NCI-H2171 treated with DMSO at 0.1 percent for 48 hours (cell line): ENCODE measurements at places on chromosomes 12 and 14.
A peak's percentile ranks its signal among the peaks of the same experiment; 100 is the strongest.

GRCh38 chr12:55820679-55821078 lies 2.8 kb downstream of the ORMDL2 start:
- no peak for DNase-seq

- peak; percentile 72 for DNase-seq
These were observed 1.5 kb downstream of the BMAL2 start for GRCh38 chr12:27334042-27334720.

DNA sequence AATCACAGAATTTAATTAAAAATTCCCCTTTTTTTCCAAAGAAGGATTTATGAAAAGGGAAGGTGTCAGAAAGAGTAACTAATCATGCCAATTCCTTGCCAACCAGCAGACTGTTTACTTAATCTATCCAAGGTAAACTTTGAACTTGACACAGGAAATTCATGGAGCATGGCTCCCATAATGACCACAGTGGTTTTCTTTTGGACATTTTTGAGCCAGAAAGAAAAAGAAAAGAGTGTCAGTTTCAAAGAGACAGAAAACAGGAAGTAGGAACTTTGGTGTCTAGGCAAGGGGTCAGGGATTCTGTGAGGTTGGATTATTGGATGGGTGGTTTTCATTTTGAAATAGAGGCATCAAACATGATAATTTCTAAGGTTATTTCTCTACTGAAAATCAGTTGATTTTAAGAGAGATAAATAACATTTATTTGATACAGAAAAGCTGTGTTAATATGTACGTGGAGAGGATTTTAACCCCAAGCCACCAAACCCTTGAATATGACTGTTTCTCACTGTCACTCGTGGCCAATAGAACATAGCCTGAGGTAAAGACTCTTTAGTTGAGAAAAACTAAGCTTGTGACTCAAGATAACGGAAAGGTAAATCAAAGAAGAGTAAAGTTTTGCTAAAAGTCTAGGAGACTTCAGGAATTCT lies 196.1 kb downstream of the TTC6 start:
- no peak for DNase-seq

- DNase-seq: no peak
These were observed 260.5 kb downstream of the MSRB3 start for GRCh38 chr12:65539023-65539422.

DNA sequence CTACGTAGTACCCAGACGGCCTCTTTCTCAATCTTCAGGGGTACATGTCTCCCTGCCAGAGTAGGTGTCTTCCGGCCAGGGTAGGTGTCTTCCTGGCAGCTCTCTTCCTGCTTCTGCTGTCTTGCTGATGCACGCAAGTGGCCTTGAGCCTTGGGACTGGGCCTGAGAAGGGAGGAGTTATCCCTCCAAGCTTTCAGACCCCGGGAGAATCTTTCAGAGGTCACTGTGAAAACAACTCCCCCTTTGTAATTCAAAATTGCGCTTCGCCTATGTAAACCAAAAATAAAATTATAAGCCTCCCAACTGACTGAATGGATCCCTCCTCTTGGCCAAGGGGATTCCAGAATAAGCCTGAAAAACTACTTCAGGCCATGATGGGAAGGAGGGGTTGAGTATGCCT lies 87.3 kb upstream of the NUDT4 start:
- no peak for DNase-seq

- no peak for DNase-seq
These were observed 6.4 kb upstream of the ARF6 start for GRCh38 chr14:49886523-49886922.

- no peak for DNase-seq
These were observed 9.1 kb downstream of the LRRK2 start for GRCh38 chr12:40233741-40234367.

DNA sequence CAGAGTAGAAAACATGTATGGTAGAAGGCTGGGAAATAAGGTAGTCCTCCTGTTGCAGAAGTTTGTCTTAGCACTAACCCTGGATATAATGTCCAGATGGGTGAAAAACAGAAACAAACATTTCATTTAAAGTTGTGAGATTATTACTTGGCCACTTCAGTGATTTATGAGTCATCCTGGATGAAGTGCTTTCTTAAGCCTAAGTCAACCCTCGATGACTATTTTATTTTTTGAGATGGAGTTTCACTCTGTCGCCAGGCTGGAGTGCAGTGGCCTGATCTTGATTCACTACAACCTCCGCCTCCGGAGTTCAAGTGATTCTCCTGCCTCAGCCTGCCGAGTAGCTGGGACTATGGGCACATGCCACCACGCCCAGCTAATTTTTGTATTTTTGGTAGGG lies 10.2 kb downstream of the DLST start:
- no peak for DNase-seq

DNA sequence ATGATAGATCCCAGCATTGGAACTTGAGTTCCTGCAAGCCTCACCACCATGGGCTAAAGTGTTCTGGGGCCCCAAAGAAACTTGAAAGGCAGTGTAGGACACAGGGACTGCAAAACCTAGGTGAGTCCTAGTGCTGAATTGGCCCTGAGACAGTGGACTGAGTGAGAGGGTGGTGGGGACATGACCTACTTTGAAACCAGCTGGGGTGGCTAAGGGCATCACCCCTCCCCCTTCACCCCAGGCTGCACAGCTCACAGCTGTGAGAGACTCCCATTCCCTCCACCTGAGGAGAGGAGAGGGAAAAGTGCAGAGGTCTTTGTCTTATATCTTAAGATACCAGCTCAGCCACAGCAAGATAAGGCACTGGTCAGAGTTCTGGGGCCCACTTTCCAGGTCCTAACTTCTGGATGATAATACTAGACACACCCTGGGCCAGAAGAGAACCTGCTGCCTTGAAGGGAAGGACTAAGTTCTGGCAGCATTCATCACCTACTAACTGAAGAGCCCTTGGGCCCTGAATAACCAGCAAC lies 62.5 kb downstream of the MAPKAPK5 start:
- no peak for DNase-seq

- DNase-seq: peak; percentile 60
These were observed 236.1 kb upstream of the PLEKHG7 start for GRCh38 chr12:92466391-92467305.

DNA sequence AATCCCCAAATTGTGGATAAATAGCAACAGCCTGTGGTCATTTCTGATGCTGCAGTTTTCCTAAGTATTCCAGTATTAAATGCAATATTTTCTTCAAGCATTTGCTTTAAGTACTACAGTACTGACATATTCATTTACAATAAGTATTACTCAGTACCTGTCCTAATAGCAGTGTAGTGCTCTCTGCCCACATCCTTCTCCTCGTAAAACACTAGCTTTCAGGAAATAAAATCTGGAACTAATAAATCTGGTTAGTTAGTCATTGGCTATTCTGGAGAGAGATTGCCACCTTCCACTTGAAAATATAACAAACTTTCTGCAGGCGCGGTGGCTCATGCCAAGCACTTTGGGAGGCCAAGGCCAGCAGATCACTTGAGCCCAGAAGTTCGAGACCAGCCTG lies 441.5 kb downstream of the PRKD1 start:
- no peak for DNase-seq

DNA sequence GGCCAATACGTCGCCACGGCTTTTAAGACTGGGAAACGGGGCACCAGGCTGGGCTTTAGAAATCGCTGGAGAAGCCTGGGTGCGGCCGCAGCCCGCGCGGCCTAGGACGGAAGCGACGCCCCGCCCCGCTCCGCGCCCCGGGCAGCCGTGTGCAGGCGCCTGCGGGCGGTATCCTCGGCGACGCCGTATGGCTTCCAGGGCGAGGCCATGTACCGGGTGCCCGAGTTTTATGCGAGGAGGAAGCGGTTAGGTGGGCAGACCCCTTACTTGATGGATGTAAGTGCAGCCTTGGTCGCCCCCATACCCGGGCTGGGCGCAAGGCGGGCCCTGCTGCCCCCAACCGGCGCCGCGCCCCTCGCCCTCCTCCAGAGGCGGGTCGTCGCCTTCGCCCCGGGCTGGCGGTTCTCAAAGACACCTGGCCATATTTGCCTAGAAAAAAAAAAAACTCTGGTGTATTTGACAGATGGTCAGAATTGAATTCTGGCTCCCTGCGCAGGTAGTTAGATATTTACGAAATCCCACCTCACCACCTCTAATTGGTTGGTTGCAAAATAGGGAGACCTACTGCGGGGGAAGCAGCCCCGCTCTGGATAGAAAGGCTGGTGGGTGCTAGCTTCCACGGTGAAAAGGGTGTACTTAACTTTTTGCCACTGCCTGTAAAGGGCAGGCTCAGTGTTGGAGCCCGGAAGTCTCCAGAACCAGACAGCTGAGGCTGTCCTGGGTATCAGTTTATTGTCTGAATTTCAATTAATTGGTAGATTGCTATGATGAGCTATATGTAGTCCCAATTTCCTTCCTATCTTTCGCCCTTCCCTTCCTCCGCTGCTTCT lies at the start of gene PPP1R36:
PPP1R36 (plus strand) TSS at position 171 of the 830 bp plus-strand sequence; CDS start at position 208, 37 bp downstream.
- DNase-seq: peak; percentile 98

DNA sequence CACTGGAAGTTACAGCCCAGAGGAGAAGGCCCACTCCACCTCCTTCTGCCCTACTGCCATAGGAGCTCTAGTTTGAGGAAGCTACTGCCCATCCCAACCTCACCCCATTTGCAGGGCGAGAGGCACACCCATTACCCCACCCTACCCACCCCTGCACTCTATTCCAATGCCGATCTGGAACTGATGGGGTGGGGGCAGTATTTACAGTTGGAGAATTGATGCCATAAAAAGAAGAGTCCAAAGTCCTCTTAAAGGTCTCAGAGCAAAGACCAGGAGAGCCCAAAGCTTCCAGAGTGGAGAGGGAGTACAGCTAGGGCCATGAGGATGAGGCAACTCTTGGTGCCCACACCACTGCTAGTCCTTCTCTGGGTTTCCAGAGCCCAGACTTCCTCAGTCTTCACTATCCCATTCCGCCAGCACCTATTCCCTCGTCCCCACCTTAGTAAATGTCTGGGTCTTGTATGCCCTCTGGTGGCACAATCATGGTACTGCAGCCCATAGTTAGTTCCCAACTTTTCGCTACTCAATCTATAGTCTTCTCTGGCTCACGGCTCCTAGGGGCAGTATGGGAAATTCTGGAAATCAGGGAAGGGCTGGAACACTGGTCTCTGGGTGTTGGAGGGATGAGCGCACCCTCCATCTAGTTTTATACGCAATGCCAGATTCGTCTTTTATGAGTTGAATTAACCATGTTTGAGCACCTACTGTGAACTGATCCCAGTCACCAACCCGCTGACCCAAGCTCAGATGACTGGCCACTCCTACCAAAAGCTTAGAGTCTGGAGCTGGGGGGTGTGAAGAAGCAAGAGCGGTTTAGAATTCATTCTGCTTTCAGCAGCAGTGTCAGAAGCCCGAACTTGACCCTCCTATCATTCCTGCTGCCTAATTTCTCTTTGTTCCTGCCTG lies 6.9 kb upstream of the ADCY6 start:
- DNase-seq: peak; percentile 66

GRCh38 chr12:4158306-4158705 lies 115.3 kb upstream of the CCND2 start:
- DNase-seq: no peak

- DNase-seq: no peak
These were observed 3.3 kb downstream of the ARHGAP9 start for GRCh38 chr12:57476162-57476992.

GRCh38 chr12:70415987-70416386 lies 49.9 kb downstream of the KCNMB4 start:
- DNase-seq: no peak

GRCh38 chr14:89933002-89933401 lies 21.5 kb downstream of the EFCAB11 start:
- peak; percentile 27 for DNase-seq

- no peak for DNase-seq
These were observed 10.8 kb downstream of the TMEM179 start for GRCh38 chr14:104593710-104594136.

DNA sequence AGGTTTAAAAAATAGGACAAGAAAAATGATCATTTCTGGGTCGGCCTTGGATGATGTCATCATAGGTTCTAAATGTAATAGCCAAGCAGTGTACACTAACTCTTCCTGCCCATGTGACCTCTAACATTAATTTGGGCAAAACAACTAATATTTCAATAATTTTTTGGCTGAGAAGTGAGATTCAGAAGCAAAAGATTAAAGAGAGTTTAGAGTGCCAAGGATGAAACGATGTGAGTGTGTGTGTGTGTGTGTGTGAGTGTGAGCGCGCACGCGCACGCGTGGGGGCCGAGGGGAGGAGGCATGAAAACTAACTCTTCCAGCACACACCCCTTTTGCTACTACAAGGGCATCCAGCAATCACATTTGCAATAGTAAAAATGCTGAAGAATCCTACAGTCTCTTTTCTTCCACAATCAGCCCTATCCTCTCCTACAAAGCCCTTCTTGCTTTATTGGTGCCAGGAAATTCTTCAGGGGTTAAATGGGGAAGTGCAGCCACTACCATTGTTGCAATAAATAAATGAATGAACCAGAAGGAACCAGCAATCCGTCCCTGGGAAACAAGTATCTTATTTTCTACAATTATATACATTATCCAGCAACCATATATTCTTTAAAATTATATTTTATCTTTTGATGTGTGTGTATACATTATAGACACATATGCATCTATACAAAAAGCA lies 52.9 kb downstream of the PEBP1 start:
- DNase-seq: no peak

- DNase-seq: peak; percentile 56
These were observed 452.3 kb downstream of the ADAMTS20 start for GRCh38 chr12:43099691-43100163.

DNA sequence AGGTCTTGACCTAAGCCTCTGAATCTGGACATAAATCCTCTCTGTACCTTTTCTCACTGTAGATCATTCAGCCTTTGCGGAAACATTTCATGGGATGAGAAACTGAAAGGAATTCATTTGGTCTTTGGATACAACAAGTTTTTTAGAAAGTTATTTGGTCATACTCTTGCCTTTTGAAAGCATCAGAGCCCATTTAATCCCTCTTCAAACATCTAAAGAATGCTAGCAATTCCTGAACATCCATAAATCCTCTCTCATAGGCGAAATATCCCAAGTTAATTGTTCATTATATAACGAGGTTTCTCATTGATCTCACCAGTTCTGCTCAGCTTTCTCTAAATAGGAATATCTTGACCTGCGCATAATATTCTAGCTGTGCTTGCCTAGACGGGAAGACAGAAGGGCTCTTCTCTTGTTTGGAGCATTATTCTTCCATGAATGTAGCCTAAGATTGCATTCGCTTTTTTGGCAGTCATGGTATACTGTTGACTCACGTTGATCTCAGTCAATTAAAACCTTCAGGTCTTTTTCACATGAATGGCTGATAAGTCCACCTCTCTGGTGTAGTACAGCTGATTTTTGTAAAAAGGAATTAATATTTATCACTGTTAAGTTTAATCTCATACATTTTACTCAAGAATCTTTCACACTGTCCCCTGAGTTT lies 24.1 kb downstream of the NTN4 start:
- no peak for DNase-seq

GRCh38 chr12:24808651-24809050 lies 140.2 kb downstream of the BCAT1 start:
- no peak for DNase-seq

GRCh38 chr12:27178723-27179399 lies 65.2 kb upstream of the STK38L start:
- no peak for DNase-seq

GRCh38 chr12:107622001-107622400 lies 63.6 kb upstream of the PWP1 start:
- no peak for DNase-seq
